HT-29 (cell line): ENCODE measurements at places on chromosomes 5 and 9. TPM values are rescaled to one million over a fixed set of nuclear protein-coding genes. Genes with fewer than 3 reads are reported as not detected.

DNA sequence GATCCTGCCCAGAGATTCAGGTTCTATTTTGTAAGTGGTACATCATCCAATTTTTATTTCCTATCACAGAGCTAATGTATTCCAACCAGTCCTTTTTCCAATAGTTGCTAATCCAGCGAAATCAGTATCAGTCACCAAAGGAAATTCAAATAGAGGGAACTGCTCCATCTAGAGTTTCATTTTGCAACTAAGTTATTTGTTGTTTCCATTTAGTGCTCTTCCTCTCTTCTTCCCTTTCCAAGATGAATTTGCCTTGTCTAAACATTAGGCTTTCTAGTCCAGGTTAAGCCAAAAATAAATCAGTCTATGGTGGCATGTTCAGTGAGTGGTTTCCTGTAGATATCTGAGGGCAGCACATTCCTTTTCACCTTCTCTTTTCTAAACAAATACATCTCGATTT, 79.8 kb upstream of the SPATA31D4 start:
- peak; percentile 63 for DNase-seq

DNA sequence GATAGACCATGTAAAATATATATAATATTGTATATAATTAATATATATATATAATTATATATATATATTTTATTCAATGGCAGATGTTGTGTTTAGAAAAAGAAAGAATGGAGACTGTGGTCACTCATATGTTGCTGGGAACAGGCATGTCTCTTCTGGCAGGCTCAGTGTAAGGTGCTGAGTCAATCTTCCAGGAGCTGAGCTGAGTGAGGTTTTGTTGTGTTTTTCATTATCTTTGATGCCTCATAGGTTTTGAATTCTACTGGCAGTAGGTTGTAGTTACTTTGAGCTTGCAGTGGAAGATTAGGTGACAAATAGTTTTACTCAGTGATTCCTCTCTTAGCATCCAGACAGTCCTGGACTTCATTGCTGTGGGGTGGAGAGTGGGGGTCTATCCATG, 561.3 kb downstream of the IRX1 start:
- DNase-seq, result no peak

GRCh38 chr5:153516504-153517240, 26.2 kb downstream of the GRIA1 start:
- no peak for DNase-seq

DNA sequence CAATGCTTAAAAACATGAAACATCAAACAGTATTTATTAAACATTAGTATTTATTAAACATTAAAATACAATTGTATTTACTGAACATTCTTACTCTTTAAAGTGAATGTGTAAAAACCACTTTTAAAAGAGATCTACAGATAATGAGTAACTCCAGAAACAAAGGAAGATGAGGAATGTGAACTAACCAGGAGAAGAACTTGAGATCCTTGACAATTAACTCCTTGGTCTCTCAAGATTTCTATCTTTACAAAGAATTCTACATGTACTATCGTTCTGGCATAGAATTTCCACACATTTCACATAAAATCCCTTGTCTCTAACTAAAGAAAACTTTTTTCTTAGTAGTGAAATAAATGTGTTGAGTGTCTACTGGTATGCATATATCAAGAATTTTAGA, 28.7 kb upstream of the IFNE start:
- no peak for DNase-seq

- DNase-seq, result no peak
These were observed 125.4 kb downstream of the DOCK2 start for GRCh38 chr5:169762338-169763095.

GRCh38 chr9:96183751-96184150, 118.2 kb downstream of the HSD17B3 start:
- DNase-seq, result no peak

- DNase-seq, result peak; percentile 92
These were observed 54.7 kb upstream of the SUSD3 start for GRCh38 chr9:93003552-93004407.

GRCh38 chr5:123278284-123278683, 144.9 kb downstream of the CEP120 start:
- no peak for DNase-seq

DNA sequence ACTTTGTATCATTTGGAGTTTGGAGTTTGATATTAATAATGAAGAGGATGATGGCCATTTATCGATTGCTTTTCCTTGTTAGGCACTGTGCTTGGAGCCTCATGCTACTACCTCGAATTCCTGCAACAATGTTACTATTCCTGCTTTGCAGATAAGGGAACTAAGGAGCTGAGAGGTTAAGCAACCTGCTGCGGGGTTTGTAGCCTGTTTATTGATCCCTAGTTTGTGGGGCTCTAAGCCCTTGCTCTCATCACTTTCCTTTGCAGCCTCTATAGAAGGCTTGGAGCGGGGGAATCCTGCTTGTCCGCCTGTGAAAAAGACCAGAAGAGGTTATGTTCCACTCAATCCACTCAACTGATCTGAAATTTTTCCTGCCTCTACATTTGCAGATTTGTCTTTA, 15.8 kb downstream of the ARHGEF28 start:
- no peak for DNase-seq

Gene RNF183
- total RNA-seq, result 6.1 and 7.1 TPM in 2 replicates

Gene ECSCR
- total RNA-seq, result not detected in 2 replicates

Gene INSL6
- not detected in 2 replicates for total RNA-seq
